Activated CD8-positive, alpha-beta T cell treated with anti-CD3 and anti-CD28 coated beads, Interleukin-2, amount 10 ng/mL, durations not matched to agents 7 days and 5 days (primary cell): ENCODE measurements at places on chromosomes 4 and X.

GRCh38 chr4:35463251-35463952 is 780.9 kb downstream of the ARAP2 start:
- no peak overlapping the region for H3K27ac ChIP-seq
- no peaks in the 10 kb centered on the region for H3K36me3 ChIP-seq
- DNase-seq = no peak
- H3K4me1 ChIP-seq = no peaks in the 10 kb centered on the region
- H3K27me3 ChIP-seq = no peaks in the 10 kb centered on the region

GRCh38 chr4:100977746-100978397 is 369.5 kb downstream of the PPP3CA start:
- no peaks in the 10 kb centered on the region for H3K4me1 ChIP-seq
- no peak for DNase-seq
- H3K27me3 ChIP-seq = peaks cover 6% of the 10 kb centered on the region

DNA sequence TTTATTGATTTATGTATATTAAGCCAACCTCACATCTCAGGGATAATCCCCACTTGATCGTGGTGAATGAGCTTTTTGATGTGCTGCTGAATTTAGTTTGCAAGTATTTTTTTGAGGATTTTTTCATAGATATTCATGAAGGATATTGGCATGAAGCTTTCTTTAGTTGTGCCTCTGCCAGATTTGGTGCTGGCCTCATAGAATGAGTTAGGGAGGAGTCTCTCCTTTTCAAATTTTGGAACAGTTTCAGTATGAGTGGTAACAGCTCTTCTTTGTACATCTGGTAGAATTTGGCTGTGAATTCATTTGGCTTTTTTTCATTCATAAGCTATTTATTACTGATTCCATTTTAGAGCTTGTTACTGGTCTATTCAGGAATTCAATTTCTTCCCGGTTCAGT is 197.2 kb upstream of the NDST4 start:
- no peak for DNase-seq
- H3K36me3 ChIP-seq = no peaks in the 10 kb centered on the region
- H3K4me3 ChIP-seq = no peak overlapping the region
- H3K4me1 ChIP-seq = no peaks in the 10 kb centered on the region

- H3K27me3 ChIP-seq = no peaks in the 10 kb centered on the region
- H3K4me3 ChIP-seq = no peak overlapping the region
- H3K27ac ChIP-seq = no peak overlapping the region
Observed at GRCh38 chr4:182277377-182277776, 34.2 kb downstream of the TENM3 start.

DNA sequence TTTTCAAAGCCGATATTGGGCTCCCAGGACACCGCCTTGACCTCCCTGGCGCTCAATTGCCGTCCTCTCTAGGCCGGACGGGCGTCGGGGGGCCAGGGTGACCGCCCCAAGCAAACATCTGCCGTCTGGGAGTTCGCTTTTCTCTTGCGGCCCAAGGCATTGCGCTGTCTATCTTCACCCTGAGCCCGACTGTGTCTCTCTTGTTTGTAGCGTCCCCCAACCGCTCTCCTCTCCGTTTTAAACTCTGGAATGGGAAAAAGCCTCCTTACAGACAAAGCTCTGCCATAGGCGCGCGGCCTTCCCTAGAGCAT is 551 bp upstream of the ARX start:
- no peak overlapping the region for H3K4me3 ChIP-seq
- H3K27me3 ChIP-seq = peaks cover 61% of the 10 kb centered on the region
- no peak overlapping the region for H3K27ac ChIP-seq
- H3K4me1 ChIP-seq = peaks cover 15% of the 10 kb centered on the region
- no peaks in the 10 kb centered on the region for H3K36me3 ChIP-seq
- no peak for DNase-seq

GRCh38 chr4:184163813-184164212 is 53.9 kb downstream of the ENPP6 start:
- no peaks in the 10 kb centered on the region for H3K36me3 ChIP-seq
- DNase-seq = peak; percentile 31
- H3K4me3 ChIP-seq = no peak overlapping the region
- H3K4me1 ChIP-seq = peaks cover under 1% of the 10 kb centered on the region

GRCh38 chrX:45200741-45201234 is at the start of gene DIPK2B:
TSS of gene DIPK2B (minus strand) at chrX:45200876. CDS start at chrX:45200826, 50 bp downstream.
- no peaks in the 10 kb centered on the region for H3K4me1 ChIP-seq
- no peak within 1 kb of the TSS for H3K4me3 ChIP-seq
- DNase-seq = no peak
- H3K27me3 ChIP-seq = peaks cover 14% of the 10 kb centered on the region
- H3K27ac ChIP-seq = no peak within 1 kb of the TSS

DNA sequence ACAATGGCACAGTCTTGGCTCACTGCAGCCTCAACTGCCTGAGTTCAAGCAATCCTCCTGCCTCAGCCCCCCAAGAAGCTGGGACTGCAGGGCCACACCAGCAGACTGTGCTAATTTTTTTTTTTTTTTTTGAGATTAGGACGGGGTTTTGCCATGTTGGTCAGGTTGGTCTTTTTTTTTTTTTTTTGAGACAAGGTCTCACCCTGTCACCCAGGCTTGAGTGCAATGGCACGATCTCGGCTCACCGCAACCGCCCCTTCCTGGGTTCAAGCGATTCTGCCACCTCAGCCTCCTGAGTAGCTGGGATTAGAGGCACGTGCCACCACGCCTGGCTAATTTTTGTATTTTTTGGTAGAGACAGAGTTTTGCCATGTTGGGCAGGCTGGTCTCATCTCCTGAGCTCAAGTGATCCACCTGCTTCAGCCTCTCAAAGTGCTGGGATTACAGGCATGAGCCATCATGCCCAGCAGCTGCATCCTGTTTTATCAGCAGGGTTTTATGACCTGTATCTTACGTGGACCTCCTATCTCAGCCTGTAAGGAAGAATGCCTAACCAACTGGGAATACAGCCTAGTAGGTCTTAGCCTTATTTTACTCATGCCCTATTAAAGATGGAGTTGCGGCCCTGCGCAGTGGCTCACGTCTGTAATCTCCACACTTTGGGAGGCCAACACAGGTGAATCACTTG is 13.2 kb upstream of the MRPL1 start:
- H3K4me3 ChIP-seq = no peak overlapping the region
- no peak overlapping the region for H3K27ac ChIP-seq
- H3K4me1 ChIP-seq = peaks cover 39% of the 10 kb centered on the region
- no peaks in the 10 kb centered on the region for H3K36me3 ChIP-seq
- DNase-seq = no peak

DNA sequence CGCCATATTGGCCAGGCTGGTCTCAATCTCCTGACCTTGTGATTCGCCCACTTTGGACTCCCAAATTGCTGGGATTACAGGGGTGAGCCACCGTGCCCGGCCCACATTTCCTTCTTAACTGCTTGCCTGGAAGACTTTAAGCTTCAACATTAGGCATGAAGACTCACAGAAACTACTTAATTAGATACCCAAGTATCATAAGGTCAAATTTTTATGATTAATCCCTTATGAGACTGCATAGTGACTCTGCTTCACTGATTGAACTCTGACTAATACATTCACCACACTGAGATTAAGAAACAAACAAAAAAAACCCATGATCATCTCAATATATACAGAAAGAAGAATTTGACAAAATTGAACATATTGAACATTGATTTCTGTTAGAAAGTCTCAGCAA is 87.4 kb upstream of the KCTD8 start:
- H3K27me3 ChIP-seq = no peaks in the 10 kb centered on the region
- H3K27ac ChIP-seq = no peak overlapping the region
- DNase-seq = no peak
- H3K36me3 ChIP-seq = no peaks in the 10 kb centered on the region
- H3K4me3 ChIP-seq = no peak overlapping the region

DNA sequence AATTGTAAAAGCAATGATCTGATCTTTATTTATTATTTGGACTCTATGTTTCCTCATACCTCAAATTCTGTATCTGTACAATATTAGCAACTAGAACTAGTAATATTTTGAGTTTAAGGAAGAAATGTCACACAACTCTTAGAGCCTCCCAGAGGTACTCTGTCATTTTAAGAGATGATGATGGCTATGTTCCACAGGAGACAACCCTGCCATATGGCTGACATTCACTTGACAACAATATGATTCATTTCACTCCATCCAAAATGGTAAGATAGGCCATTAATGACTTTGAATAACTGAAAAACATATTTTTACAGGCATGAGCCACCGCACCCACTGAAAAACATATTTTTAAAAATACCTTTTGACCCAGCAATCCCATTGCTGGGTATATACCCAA is 190.3 kb downstream of the MAML3 start:
- no peak overlapping the region for H3K4me3 ChIP-seq
- no peaks in the 10 kb centered on the region for H3K36me3 ChIP-seq
- peaks cover 9% of the 10 kb centered on the region for H3K27me3 ChIP-seq
- no peak overlapping the region for H3K27ac ChIP-seq

DNA sequence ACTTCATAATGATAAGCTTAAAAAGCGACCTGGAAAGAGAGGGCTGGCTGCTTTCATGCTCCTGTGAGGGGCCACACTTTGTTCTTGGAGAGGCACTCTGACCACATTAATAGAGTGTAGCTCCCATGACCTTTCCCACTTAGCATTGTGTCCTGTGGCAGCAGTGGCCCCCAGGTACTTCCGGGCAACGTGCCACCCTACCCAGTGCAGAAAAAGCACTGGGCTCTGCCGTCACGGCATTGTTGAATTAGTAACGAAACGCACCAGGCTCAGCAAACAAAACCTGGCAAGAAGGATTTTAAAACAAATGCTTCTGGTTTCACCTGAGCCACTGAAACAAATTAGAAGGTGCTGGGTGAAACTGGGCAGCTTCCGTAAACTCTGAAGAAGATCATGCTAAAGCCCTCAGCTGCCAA is 5.4 kb upstream of the SORBS2 start:
- H3K4me3 ChIP-seq = no peak overlapping the region
- no peaks in the 10 kb centered on the region for H3K4me1 ChIP-seq
- H3K36me3 ChIP-seq = no peaks in the 10 kb centered on the region
- no peak overlapping the region for H3K27ac ChIP-seq

DNA sequence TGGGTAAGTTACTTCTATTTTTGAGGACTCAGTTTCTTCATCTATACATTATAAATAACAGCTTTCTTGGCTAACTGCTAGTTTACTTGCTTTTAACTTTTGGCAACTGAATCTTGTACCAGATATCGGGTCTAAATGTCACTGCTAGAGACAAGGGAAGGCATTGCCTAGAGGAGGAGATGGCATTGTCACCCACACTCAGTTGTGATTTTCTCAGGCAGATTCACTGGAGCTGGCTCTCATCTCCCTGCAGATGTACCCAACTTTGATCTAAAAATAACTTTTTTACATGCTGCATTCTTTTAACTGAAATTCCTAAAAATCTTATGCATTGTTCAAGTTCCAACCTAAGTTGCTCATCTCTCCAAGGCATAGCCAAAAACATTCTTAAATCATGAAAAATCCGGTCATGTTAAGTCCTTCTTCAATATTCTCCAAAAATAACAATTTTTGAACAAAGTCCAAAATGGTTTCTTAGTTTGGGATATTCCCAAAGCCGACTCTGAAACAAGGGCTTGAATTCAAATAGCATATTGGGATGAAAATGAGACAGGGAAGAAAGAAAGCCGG is 469.0 kb upstream of the BOD1L1 start:
- no peaks in the 10 kb centered on the region for H3K4me1 ChIP-seq
- no peak overlapping the region for H3K4me3 ChIP-seq
- H3K27me3 ChIP-seq = no peaks in the 10 kb centered on the region

DNA sequence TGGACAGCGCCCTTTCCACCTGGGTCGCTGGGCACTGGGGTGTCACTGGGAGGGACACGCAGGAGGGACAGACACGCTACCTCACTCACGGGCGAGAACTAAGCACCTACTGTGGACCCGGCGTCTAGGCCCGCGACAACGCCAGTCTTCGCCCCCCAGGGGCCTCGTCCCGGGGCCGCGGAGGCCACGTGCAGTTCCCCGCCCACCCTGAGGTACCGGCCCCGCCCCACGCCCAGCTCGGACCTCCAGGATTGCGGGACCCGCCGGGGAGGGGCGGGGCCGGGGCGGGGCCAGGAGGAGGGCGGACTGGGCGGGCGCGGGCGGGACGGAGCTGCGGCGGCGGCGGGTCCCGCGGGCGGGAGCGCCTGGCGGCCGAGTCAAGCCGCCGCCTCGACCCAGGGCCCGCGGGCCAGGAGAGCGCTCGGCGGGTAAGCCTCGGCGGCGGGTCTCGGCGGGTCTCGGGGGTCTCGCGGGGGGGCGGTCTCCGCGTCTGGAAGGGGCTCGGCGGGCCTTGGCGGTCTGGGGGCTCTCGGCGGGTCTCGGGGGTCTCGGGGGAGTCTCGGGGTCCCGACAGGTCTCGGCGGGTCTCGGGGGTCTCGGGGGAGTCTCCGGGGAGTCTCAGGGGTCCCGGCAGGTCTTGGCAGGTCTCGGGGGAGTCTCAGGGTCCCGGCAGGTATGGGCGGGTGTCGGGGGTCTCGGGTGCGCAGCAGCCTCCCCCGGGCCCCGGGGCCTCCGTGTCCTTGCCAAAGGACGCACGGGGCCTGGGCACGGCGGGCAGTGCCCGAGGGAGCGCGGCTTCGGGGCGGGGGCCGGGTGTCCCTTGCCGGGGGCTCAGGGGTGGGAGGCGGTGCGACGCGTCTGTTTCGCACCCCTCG is at the start of gene SH3BP2:
TSS of gene SH3BP2 (plus strand) at position 375 of the 875 bp plus-strand sequence. CDS start 27,533 bp downstream, outside the sequence.
- no peaks in the 10 kb centered on the region for H3K27me3 ChIP-seq
- DNase-seq = peak; percentile 57
- no peaks in the 10 kb centered on the region for H3K36me3 ChIP-seq
- H3K4me3 ChIP-seq = peak within 1 kb of the TSS; percentile 79

- no peaks in the 10 kb centered on the region for H3K27me3 ChIP-seq
- no peaks in the 10 kb centered on the region for H3K4me1 ChIP-seq
- no peaks in the 10 kb centered on the region for H3K36me3 ChIP-seq
- no peak overlapping the region for H3K4me3 ChIP-seq
- no peak overlapping the region for H3K27ac ChIP-seq
- DNase-seq = no peak
Observed at GRCh38 chr4:86011117-86011516, 348.7 kb downstream of the MAPK10 start.

DNA sequence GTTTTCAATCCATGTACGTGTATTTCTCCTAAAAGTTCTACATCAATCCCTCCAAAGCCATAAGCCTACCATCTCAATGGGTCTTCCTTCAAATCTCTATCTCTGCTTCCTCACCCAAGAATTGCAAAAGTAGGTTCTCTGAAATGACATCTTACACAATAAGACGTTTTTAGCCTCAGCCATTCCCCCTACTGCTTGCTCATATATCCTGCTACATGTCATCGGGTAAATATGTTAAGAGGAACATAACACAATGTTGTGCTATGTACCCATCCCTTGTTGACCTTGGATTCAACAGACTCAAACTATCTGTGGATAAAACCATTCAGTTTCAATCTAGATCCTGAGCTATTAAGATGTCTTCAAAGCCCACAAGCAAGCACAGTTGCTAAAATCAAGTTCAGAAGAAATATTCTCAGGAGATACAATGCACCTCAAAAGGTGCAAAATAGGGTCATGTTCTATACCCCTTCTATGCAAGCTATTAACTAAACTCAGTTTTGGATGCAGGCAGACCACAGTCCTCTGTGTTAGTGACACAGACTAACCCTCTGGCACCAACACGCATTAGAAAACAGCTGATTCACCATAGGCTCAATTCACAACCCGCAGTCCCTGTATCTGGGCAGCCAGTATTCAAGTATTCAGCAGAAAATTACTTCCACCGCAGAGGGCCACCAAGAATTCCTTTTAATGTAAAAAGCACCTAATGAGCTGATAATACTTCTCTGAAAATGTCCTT is 56.8 kb downstream of the CD99L2 start:
- H3K27ac ChIP-seq = no peak overlapping the region
- no peak for DNase-seq
- H3K4me3 ChIP-seq = no peak overlapping the region
- H3K27me3 ChIP-seq = no peaks in the 10 kb centered on the region
- peaks cover 2% of the 10 kb centered on the region for H3K36me3 ChIP-seq

GRCh38 chrX:84933956-84934556 is 69.6 kb upstream of the APOOL start:
- H3K4me1 ChIP-seq = no peaks in the 10 kb centered on the region
- H3K27ac ChIP-seq = no peak overlapping the region
- H3K36me3 ChIP-seq = no peaks in the 10 kb centered on the region
- no peak for DNase-seq
- no peak overlapping the region for H3K4me3 ChIP-seq
- no peaks in the 10 kb centered on the region for H3K27me3 ChIP-seq
